Effector CD4-positive, alpha-beta T cell (primary cell): ENCODE measurements at places on chromosomes 16 and 17.
A peak's percentile ranks its signal among the peaks of the same experiment; 100 is the strongest.

GRCh38 chr17:6105649-6106007, 35.4 kb downstream of the WSCD1 start:
- no peak for DNase-seq

DNA sequence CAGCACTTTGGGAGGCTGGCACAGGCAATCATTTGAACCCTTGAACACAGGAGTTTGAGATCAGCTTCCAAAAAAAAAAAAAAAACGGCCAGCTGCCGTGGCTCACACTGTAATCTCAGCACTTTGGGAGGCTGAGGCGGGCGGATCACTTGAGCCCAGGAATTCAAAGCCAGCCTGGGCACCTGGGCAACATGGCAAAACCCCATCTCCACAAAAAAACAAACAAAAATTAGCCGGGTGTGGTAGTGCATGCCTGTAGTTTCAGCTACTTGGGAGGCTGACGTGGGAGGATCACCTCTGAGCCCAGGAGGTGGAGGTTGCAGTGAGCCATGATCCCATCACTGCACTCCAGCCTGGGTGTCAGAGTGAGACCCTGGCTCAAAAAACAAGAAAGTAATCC, 39.0 kb downstream of the GRB2 start:
- no peak for DNase-seq

DNA sequence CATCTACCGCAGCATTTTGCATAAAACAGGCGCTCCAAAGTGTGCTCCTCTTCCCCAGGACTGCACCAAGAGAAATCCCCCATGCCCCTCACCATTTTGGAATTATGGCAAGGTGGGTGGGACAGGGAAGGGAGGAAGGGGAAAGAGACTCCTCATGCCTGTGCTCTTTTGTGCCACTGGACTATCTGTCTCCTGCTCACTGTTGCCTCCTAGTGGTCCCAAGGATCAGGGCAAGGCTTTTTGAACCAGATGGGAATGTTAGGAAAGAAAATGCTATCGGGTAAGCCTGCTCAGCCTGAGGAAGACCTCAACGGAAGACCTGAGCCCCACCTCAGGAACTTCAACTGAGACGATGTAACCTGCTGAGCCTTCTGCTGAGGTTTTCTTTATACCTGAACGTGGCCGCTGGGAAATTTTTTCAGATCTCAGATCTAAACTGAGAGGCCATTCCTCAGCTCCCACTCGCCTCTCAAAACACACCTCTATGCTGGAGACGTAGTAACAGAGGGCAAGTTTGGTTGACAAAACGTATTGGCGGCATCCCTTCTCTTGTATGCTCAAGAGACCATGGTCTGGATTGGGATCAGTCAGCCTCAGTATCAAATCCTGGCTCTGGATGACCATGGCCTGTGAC, 58.3 kb downstream of the SPACA3 start:
- DNase-seq: no peak

- no peak for DNase-seq
These were observed 4.3 kb upstream of the RANGRF start for GRCh38 chr17:8284126-8284525.

DNA sequence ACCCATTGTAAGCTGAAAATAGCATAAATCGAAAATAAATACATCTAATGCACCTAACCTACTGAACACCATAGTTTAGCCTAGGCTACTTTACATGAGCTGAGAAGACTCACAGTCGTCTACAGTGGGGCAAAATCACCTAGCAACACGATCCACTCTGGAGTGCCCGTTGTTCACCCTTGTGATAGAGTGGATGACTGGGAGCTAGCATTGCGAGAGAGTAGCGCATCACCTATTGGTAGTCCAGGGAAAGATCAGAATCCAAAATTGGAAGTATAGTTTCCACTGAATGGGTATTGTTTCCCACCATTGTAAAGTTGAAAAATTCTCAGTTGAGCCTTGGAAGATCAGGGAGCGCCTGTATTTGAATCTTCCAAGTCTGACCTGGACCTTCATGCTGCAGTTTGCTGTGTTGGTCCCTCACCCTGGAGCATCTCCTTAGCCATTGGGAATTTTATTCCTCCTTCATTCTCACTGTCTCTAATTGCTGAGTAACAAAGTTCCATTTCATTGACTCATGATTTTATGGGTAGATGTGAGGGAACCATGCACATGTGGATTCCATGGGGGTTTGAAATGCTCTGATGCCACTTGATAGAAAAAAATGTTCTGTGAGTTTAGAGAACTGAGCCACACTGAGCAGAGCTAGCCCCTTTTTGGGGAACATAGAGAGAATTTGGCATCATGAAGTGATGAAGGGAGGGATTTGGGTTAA, 19.6 kb downstream of the AKAP1 start:
- no peak for DNase-seq

DNA sequence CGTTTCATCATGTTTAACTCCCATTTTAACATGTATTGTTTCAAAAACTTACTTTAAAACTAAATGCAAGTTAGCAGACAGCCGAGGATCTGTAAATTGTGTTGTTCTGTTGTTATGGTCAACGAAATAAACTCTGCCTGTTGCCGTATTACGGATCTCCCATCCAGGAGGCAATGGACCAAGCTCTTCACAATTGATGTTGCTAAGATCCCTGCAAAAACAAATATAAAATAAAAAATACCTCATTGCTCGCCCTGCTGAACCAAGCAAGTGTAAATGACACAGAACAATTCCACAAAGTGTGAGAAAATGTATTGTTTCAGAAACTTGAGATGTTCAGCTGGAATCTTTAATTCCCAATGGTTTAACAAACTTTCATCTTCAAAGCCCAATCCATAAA, 65.0 kb downstream of the CEP95 start:
- no peak for DNase-seq

GRCh38 chr17:21173543-21173942, 40.4 kb downstream of the TMEM11 start:
- DNase-seq: no peak

- no peak for DNase-seq
These were observed 214.1 kb downstream of the ANKFN1 start for GRCh38 chr17:56367366-56367765.

DNA sequence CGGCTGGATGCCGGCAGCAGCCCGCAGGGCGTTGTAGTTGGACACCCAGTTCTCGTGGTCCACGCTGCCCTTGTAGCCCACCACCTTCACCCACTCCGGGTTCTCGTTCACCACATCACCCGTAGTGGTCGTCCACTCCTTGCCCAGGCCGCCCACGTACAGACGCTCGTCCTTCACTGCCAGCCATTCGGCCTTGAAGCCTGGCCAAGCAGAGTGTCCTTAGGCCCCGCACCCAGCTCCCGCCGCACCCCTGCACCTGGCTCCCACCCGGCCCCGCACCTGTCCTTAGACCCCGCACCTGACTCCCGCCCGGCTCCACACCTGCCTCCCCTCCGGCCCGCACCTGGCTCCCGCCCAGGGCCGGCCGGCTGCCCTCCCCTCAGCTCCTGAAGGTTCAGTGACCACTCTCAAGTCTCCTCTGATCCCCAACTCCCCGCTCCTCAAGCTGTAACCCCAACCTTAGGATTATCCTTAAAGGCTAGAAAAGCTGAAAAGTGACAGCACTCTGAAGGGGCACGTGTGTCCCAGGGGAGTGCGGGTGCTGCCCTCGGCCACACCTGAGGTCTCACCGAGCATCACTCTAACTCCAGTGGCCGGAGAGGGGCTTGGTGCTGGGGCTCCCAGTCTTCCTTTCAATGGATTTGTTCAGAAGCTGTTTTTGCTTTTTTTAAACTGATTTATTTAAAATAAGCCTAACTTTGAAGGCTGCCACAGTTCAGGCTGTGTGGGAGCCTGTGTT, 14.4 kb downstream of the CANT1 start:
- DNase-seq: no peak

GRCh38 chr17:80323982-80324381, 63.3 kb downstream of the RNF213 start:
- DNase-seq: no peak

DNA sequence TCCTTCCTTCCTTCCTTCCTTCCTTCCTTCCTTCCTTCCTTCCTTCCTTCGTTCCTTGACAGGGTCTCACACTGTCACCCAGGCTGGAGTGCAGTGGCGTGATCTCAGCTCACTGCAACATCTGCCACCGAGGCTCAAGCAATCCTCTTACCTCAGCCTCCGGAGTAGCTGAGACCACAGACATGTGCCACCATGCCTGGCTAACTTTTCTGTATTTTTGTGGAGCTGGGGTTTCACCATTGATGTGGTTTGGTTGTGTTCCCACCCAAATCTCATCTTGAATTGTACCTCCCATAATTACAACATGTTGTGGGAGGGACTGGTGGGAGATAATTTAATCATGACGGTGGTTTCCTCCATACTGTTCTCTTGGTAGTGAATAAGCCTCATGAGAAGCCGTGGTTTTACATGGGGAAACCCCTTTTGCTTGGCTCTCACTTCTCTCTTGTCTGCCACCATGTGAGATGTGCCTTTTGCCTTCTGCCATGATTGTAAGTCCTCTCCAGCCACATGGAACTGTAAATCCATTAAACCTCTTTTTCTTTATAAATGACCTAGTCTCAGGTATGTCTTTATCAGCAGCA, 90.3 kb upstream of the MPHOSPH6 start:
- DNase-seq: no peak

- no peak for DNase-seq
These were observed 71.8 kb downstream of the ZNF18 start for GRCh38 chr17:11925262-11926021.

GRCh38 chr17:73278465-73279453, 17.1 kb upstream of the CPSF4L start:
- DNase-seq: no peak

DNA sequence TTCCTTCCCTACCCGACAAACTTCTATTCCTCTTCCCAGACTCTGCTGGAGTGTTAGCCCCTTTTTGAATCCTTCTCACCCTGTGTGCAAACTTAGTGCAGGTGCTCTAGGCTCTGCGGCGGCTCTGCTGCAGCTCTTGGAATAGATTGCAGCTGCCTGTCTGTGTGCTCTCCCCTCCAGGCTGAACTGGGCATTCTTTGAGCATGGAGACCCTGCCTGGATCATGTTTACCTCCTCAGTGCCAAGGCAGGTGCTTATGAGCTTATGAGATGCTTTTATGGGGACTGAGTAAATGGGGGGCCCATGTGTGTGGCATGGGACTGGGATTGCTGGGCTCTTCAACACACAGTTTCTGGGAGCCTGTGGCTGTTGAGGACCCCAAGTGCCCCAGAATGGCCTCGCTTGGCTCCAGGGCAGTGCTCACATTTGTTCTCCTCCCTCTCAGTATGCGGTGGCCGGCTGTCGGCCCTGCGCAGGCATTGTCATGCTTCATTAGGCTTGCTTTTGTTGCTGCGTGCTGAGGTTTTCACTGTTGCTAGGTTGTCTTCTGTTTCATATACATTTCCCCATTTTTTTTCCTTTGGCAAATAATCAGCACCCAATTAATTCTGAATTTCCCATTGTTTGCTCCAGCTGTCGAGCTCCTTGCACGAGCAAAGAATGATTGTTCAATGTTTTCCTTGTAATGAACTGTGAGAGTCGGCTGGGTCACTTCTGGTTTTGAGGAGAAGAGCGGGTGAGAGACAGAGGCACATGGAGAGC, 185.5 kb upstream of the NLRP1 start:
- DNase-seq: no peak

DNA sequence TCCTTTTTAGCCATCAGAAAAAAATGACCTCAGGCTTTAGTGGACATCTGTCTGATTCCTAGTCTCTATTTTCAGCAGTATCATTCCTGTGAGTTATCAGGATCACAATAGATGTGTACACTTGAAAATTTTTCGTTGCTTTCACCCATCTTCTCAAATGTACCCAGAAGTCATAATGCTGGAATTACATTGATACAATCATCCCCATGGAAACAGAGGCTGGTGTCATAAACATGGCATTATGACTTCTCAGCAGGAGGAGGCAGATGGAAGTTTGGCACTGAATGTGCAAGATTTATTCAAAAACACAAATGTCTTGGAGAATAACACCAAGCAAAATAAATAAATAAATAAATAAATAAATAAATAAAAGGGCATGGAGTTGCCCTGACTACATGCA, 292.5 kb downstream of the PHKB start:
- no peak for DNase-seq

GRCh38 chr17:19752216-19753050, 4.3 kb upstream of the ALDH3A1 start:
- DNase-seq: no peak

- peak; percentile 45 for DNase-seq
These were observed 747 bp downstream of the ATXN7L3 start for GRCh38 chr17:44198721-44199552.

DNA sequence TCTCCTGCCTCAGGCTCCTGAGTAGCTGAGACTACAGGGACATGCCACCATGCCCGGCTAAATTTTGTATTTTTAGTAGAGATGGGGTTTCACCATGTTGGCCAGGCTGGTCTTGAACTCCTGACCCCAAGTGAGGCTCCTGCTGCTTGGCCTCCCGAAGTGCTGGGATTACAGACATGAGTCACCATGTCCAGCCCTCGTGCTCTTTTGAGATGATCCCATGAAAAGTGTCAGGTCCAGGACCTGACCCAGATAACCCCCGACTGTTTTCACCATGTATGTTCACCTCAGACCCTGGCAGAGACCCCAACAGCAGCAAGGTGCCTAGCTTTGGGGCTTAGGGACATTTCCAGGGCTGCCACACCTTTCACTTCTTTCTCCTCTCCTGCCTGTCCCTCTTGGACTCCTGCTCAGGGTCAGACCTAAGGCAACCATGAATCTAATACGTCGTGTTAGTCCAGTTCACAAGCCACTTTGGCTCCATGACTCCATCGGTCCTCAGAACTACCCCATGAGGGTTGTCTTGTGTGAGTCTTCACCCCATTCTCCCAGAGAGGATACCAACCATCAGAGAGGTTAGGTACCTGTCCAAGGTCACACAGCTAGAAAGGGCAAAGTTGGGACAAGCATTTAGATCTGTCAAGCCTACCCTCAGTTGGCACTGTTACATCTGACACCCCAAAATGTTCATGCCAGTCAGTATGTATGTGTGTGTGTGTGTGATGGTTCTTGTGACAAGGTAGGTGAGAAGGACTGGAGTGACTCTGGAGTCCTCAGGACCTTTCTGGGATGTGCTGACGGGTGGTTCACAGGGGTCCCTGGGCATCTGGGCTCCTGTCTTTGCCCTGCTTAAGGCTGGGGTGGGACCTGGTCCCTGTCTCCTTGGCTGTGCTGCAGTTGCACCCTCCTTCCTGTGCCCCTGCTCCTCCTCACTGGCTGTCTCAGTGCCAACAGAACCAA, 23.1 kb upstream of the MAP3K14 start:
- DNase-seq: no peak
